ENCODE measurements at places on chromosomes 4 and X.

GRCh38 chrX:27445438-27445837 lies 17.7 kb downstream of the PPP4R3C start:
- no peak for DNase-seq

DNA sequence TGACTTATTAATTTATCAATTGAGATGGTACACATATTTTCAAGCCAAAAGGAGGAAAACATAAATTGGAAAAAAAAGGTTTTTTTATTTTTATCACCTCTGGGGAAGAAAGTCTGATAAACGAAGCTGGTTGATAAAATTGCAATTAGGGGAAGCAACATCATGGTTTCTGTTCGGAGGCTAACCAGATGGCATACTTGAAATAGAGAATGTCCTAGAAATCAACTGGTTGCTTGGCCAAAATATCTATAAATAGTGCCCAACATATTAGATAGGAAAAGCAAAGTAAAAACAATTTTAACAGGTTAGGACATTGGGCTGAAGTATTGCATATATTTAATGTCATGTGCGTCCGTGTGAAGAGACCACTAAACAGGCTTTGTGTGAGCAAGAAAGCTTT lies 14.3 kb downstream of the KLKB1 start:
- no peak for DNase-seq

DNA sequence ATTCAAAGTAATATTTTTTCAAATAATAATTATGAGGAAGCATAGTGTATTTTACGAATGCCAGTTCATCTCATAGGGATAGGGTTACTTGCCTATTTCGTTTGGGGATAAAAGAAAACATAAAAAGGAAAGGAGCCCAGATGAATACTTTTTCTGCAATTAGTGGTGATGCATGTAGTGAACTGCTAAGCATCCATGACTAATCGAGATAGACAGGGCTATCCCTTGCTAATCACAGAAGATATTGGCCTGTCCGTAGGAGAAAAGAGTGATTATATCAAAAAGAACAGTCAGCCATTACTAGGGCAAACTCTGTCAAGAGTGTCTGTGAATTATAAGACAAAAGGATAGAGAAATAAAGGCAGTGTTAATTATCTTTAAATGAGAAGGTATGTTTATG lies 746.1 kb downstream of the C4orf33 start:
- no peak for DNase-seq

DNA sequence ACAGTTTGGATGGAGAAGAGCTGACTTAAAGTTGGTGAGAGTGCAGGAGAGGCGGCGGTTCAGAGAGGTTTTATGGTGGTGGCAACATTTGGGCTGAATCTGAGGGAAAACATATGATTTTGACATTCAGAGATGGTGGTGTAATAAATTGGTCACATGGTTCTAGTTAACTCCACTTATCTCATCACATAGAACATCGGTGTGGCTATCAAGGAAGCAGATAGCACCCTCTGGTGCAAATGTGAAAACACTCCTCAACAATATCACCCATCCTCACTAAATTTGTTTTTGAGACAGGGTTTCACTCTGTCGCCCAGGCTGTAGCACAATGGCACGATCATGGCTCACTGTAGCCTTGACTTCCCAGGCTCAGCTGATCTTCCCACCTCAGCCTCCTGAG lies 28.8 kb downstream of the SUPT20HL2 start:
- no peak for DNase-seq

GRCh38 chr4:122898370-122899150 lies 23.8 kb downstream of the NUDT6 start:
- DNase-seq, result no peak

Measured in NCI-H187 (cell line).